Cardiac muscle cell (in vitro differentiated cells and primary cell): ENCODE measurements at places on chromosomes 2 and 18.

DNA sequence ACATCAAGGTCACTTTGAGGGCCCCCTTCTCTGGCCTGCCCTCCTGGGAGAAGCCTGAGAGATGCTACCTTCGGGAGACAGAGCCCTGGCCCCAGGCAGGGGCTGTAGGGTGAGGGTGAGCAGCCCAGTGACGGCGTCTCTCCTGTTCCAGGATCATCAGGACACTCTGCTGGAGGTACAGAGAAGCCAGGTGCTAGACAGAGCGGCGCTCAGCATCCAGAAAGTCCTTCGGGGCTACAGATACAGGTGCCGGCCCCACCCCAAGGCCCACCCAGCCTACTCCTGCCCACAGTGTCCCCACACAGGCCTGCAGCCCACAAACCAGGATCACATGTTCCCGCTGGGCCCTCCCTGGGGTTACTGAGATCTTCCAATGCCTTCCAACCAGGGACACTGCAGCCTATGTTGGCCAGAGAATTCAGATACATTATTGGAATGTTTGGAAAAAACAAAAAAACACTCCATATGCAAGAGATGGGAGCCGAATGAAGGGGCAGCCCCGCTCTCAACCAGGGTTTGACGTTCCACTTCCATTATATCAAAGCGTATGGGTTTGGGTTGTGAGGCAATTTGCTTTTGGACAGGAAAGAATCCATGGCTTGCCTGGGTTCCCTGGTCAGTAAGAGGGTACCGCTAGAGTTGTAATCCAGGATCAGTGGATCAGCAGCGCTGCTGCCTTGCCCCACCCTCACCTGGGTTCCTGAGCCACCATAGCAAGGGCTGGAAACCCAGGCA is 49.5 kb upstream of the GPR17 start:
- no peak for DNase-seq

GRCh38 chr2:120476141-120476540 is 130.2 kb downstream of the INHBB start:
- no peak for DNase-seq

- DNase-seq, result no peak
Observed at GRCh38 chr2:206457188-206457634, 13.9 kb downstream of the ADAM23 start.

- no peak for DNase-seq
Observed at GRCh38 chr2:26816893-26817292, 31.0 kb downstream of the CENPA start.

DNA sequence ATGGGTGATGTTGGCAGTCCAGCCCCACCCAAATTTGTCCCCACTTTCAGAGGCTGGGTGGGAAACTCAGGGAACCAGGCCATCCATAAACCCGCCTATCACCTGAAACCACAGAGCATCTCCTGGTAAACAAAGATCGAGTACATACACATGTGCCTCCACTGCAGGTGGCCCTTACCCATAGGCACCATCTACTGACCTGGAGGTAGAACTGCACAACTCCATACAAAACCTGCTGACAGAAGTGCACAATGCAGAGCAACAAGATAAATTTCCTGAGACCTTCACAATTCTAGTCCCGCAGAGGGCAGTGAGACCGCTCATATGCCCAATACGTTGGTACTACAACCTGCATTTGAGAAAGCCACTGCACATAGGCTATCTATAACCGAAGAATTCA is 856.3 kb downstream of the SUCLG1 start:
- no peak for DNase-seq

DNA sequence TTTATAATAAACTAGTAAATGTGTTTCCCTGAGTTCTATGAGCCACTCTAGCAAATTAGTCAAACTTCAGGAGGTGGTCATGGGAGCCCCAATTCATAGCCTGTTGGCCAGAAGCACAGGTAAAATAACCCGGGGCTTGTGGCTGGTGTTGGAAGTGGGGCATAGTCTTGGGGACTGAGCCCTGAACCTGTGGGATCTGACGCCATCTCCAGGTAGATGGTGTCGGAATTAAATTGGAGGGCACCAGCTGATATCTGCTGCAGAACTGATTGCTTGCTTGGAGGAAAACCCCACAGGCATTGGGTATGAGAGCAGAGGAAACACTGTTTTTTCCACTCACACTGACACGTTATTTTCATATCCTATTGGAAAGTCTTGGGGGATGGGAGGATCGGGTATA is 14.1 kb downstream of the NMS start:
- no peak for DNase-seq
